Mammary epithelial cell (primary cell): ENCODE measurements at places on chromosomes 12 and 14.
A peak's percentile ranks its signal among the peaks of the same experiment; 100 is the strongest.

DNA sequence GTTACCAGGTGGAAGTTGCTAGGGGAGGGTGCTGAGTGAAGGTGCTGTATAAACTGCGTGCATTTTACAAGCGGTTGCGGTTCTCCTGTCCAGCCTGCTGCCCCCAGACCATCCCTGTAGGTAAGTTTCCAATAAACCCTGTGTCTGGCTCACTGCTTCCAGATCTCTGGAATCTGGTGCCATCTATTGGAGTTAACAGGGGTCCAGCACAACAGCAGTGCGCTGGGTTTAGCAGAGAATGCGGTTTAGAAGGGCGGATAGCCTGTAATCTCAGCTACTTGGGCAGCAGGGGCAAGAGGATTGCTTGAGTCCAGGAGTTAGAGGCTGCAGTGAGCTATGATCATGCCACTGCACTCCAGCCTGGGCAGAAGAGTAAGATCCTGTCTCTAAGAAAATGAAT is 4.9 kb downstream of the AACS start:
- no peak for DNase-seq

DNA sequence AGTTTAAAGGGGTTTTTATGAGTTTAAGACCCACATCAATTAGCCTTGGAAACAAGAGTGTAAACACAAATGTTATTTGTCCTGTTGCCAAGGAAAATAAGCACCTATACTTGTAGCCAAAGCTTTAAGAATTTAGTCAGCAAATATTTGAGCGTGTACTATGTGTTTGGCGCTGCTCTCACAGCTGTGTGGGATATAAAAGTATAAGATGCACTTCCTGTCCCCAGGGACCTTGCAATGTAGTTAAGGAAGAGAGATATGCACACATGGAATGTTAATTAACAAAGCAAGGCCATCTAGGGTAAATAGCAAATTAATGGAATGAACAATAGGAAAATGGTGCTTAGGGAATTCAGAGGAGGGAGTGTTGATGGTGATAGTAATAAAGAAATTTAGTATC is 134.9 kb upstream of the SRRM4 start:
- DNase-seq: no peak

GRCh38 chr12:132289356-132290202 is 39.8 kb downstream of the GALNT9 start:
- no peak for DNase-seq

DNA sequence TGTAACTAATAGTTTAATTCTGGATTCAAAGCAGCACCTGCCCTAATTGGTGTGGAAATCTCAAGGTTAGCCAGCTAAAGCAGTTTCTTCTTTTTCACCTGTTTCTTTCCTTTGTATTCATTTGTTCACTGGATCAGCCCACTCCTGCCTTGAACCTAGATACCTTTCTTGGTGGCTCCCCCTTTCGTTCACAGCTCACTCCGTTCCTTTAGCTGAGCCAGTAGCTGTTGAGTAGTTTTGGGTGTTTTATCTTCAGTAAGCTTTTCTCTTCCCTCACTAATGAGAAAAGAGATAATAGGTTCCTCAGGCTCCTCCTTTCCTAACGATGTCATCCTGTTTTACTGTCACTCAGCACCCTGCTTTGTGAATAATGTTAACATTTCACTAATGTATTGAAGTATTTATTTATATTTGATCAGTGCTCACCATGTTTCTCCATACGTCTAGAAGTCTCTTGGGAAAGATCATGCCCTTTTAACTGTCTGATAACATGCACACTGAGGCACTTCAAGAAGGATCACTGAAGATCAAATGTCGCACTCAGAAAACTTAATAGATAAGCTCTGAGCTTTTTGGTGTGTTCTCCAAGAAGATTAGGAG is 121.1 kb downstream of the TGFB3 start:
- no peak for DNase-seq

GRCh38 chr12:105428793-105429395 is 98.4 kb downstream of the C12orf75 start:
- peak; percentile 43 for DNase-seq

GRCh38 chr12:4141348-4142270 is 132.0 kb upstream of the CCND2 start:
- no peak for DNase-seq

DNA sequence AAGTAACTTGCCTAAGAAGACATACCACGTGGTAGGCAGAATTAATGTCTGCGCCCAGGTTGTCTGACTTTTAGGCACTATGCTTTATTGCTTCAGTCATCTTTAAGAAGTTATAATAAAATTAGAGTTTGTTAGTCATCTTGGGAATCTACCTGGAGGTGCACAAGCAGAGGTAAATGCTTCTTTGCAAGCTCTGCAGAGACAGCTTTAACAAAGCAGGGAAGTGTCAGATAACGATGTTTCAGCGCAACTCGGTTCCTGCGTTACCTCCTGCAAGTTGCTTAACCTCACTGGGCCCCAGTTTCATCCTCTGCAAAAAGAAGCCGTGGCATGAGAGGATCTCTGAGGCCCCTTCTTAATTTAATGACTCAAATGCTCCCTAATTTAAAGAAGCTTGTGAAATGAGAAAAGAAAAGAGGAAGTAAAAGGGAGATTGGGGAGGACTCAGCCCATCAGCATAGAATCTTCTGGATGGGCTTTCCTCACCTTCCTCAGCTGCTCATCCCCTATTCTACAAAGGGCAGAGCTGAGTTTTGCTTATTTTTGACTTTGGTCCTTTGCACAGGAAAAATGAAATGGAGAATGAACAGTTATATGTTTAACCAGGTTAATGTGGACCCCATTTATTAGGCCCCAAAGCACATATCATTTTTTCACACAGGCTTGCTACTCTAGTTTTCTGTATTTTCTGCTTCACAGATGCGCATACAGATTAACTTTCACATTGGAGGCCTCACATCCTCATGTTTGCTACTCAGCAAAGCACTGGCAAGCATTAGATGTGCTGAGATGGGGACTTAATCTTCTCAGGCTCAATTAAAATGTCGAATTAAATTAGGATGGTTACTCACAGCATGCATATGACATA is 5.1 kb downstream of the ARHGDIB start:
- no peak for DNase-seq

GRCh38 chr14:67423424-67423823 is 11.5 kb upstream of the PLEK2 start:
- DNase-seq: no peak

GRCh38 chr12:92109613-92110012 is 36.0 kb downstream of the BTG1 start:
- DNase-seq: no peak

DNA sequence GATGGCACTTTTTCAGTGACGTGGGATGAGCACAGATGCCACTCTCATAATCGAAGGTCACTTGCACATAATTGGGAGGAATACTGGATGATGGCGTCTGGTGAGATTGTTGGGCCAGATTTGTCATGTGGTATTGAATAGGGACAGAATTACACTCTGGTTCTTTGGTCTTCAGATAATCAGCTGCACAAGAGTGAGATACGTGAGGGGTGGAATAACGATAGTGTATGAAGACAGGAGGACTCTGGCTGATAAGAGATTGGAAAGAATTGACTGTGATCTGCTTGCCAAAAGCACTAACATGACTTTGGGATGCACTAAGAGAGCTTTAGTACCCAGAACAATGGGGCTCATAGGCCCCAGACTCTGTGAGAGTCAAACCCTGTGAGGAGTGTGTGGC is 7.0 kb upstream of the RABGGTA start:
- DNase-seq: no peak

DNA sequence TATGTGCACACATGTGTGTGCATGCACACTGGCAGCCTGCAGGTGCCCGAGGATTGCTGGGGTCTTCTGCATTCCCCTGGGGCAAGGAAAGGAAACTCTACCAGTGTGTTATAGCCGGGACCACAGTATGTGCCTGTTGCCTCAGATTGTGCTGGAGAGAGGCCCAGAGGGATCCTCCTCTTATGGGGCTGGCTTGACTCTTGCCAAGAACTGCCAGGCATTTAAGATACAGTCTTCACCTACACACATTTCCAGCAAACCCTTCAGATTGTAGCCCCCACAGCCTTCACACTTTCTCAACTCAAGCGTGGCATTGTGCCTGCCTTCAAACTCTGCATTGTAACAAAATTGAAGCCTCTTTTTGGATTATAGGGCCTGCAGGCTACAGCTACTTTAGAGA is 176.7 kb upstream of the DYRK2 start:
- DNase-seq: no peak

DNA sequence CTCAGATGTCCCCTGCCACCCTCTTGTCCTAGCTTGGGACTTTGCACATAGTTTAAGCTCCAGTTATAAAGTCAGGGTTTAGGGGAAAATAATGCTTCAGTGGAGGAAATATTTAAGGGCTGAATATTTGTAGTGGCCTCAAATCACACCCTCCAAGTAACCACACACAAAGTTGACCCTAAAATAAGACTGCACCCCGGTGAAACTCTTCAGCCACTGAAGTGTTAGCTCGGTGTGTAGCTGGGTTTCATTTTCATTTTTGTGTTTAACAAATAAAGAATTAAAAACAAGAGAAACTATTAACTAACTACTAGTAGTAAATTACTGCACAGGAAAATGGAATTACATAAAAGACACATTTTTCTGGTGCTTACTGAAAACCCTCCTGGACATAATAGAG is 14.8 kb upstream of the BCL11B start:
- no peak for DNase-seq

GRCh38 chr12:51672334-51672733 is 81.3 kb downstream of the SCN8A start:
- no peak for DNase-seq

DNA sequence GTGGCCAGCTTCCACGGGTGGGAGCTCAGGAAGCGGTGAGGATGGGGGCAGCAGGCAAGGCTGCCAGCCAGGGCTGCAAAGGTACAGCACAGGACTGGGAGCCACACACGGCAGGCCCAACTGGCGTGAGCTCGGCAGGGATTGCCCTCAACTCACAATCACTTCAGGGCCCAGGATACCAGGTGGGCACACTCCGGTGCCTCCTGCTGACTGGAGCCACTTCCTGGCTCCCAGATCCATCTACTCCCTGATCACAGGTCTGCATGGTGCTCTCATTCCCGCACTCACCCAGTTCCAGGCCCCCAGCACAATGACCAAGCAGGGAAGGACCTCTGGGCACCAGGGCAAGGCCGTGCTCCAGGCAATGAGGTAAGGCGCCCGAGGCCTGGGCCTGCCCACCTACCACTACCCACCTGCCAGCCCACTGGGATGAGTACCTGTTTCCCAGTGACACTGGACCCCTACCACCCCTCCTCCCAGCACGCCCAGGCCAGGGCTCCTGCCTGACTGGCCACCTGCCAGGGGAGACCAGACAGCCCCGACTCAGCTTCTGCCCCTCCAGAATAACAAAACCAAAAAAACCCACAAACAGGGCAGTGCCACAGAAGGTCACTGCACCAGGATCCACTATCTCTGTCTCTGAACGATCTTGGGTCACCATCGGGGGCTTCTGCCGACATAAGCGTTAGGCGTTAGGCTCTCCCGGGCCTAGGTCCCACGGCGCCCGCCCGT is 1.8 kb downstream of the JAG2 start:
- peak; percentile 50 for DNase-seq

- no peak for DNase-seq
Measured at GRCh38 chr14:99132821-99133635, 139.0 kb downstream of the BCL11B start.

DNA sequence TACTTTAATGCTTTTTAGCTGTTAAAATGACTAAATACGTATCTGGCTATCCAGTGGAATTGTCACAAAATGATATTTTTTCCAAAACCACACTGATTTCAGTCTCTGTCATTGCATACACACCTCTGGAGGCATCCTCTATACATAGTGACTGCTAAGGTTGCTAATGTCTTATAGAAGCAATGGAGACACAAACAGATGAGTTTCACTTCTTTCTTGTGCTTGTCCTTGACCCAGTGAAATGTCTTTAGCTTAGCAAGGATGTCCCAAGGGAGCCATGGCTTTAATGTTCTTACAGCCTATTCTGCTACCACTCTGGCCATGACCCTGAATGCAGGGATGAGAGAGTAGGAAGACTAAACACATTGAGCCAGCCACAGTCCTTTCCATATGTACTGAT is 90.3 kb downstream of the TPH2 start:
- DNase-seq: no peak

- DNase-seq: no peak
Measured at GRCh38 chr14:96390965-96391292, 999 bp upstream of the AK7 start.

- DNase-seq: no peak
Measured at GRCh38 chr12:7719946-7720730, 8.9 kb downstream of the DPPA3 start.

- DNase-seq: no peak
Measured at GRCh38 chr12:44816446-44817017, 59.6 kb downstream of the NELL2 start.

DNA sequence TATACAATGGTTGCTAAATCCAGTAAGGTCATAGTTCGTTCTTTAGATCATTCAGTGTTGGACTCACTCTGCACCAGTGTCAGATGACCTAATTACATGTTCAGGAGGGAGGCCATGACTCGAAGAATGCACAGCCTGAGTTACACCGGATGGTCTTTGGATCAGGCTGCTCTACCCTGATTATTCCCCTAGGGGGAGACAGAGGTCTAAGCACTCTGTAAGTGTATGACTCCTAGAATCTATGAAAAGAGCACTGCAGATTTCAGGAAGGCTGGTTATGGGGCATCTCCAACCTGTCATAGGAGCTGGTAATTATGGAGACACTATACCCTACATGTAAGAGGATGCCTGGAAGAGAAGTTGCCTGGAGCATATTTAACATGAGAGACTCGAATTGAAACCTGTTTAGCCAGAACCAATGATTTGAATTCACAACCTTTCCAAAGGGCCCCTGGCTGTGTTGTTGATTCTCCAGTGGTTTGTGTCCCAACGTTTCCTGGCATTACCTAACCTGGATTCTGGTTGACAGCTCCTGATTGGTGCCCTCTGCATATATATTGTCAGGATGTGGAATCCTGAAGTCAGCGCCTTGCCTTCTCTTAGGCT is at the start of gene MUCL1:
Gene MUCL1 (plus strand): TSS at position 584 of the 606 bp plus-strand sequence. CDS start 67 bp downstream, outside the sequence.
- peak; percentile 71 for DNase-seq

DNA sequence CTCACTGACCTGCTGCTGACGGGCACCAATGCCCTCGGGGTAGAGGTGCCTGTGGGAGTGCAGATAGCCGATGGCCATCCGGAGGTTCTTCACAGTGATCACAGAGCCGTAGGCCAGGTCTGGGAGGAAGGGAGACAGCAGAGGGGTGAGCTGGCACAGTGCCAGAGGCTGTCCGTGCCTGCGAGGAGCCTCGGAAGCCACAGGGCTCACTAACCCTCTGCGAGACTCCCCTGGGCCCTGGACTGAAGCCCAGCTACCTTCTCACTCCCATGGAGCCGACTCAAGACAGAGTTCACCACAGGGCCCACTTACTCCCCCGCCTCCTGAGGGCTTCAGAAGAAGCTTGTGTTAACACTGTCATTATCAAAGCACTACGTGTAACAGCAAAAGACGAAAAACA is 24.5 kb downstream of the POMT2 start:
- DNase-seq: no peak
